ENCODE measurements at places on chromosomes 2 and 18.

- no peak for DNase-seq
Measured at GRCh38 chr2:45068571-45069140, 59.4 kb upstream of the SIX2 start.

DNA sequence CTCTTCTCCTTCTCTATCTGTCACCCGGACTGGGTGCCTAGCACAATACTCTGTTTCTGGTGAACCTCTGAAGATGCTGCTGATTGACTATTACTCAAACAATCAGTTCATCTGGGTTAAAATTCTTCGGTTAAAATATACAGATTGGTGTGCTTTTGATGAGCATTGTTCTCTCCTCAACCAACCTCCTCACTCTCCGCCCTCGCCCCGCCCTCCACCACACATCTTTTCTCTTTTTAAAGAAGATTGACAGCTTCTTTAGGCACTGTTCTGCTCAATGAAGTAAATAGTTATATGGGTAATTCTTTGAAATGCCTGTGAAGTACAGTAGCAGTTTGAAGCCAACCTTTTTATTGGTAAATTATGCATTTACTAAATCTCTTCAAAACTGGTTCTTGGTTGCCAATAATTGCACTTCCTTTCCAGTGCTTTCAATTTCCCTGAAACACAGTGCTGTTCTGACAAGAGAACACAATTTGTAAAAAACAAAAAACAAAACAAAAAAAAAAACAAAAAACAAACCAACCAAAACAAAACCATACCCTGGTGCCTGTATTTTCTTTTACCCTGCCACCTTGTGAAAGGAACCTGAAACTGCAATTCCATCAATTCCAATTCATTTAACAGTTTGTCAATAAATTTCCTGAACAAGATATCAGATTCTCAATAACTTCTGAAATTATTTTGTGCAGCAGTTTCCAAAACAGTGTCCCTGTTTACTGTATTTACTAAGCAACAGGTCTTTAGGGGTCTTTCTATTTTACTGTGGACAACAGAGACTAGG is 188.6 kb downstream of the LRP1B start:
- DNase-seq = no peak

GRCh38 chr2:138023298-138023697 is 59.0 kb downstream of the HNMT start:
- DNase-seq = no peak

- DNase-seq = no peak
Measured at GRCh38 chr2:79178076-79178674, 18.6 kb upstream of the REG3A start.

DNA sequence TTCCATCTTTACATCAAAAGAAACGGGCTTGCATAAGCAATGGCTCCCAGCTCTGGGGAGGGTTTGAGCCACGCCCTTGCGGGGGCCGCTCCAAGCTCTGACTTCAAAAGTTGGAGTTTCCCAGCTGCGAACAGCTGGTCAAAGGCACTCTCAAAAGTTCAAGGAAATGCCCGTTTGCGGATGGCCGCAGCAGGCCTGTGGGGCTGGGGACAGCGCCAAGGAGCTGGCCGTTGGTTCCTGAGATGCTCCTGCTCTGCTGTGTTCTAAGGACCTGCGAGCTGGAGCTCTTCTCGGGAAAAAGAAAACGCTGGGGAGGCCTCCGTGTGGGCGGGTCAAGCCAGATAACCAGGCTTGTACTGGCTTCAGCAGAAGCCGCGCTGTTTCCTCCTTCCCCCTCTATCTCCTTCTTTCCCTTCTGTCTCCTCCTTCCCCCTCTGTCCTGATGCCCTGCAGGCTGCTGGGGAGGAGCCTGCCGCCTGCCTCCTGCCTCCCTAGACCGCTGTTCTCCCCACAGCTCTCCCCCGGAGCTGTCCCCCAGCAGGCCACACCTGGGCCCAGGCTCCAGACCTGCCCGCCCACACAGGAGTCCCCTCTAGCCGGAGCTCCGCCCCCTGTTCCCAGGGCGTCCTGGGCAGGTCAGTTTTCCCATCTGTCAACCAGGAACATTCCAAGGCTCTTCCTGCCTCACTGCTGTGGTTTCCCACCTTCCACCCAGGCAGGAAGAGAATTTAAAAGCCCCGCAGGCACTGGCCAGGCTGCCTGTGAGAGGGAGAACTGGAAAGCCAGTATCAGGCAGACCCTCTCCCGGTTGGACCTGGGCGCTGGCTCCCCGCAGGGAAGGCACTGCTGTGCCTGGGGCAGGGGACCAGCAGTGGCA is 14.1 kb downstream of the KLF11 start:
- no peak for DNase-seq

DNA sequence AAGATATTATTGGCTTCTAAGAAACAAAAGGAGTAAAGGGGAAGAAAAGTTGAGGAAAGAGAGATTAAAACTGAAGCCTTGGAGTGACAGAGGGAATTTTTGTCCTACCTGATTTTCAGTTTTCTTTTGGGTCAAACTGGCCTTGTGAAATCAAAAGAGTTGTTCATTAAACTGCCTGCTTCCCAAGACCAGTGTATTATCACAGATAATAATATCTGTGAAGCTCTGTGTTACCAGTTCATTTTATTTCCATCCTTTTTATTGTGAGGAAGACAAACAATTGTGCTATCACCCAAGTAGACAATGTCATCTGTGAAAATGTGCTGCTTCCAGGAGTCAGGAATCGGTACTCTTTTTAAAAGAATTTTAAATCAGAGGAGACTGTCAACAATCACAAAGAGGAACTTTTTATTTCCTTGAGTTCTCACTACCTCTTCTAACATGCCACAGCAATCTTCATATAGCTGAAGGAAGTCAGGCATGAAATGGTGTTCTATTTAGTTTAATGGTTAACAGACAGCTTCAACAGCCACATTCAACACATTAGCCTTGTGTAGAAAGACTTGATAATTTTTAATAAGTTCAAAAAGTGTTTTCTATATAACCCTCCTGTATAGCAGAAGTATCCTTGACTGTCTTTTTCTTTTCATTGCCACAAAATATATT is 554.8 kb downstream of the PIK3C3 start:
- no peak for DNase-seq

DNA sequence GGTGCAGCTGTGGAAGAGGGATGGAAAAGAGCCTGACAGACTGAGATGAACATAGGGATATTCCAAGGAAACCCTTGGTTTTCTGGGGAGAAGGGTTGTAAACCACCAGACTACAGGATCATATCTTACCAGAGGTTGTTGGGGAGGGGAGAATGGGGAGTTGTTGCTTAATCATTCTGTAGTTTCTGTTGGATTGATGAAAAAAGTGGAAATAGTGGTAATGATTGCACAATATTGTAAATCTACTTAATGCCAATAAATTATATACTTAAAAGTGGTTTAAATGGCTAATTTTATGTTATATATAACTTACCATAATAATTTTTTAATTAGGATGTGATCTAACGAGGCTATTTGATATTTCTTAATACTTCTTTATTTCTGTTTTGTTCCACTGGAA is 800.9 kb downstream of the BCL11A start:
- no peak for DNase-seq
